ENCODE measurements at places on chromosomes 16 and 17.

GRCh38 chr17:73091770-73092522, 542 bp downstream of the SLC39A11 start:
- no peak for DNase-seq

DNA sequence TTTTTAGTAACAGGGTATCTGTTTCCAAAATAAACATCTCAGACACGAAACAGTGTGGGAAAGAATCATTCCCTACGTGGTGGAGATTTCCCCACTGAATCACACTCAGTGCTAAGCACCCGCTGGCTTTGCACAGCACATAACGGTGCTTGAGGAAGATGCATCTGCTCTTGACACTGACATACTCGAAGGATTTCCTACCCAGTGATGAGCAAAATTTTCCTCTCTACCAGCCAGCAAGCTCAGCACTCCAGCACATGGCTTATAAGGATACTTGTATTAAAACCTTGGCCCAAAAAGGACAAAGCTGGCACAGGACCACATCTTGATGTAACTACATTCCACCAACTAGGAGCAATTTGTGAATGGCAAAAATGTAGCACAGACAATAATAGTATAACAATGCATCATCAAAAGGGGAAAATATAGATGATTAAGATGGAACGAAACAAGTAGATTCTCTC, 59.0 kb downstream of the ANKFY1 start:
- DNase-seq = no peak

DNA sequence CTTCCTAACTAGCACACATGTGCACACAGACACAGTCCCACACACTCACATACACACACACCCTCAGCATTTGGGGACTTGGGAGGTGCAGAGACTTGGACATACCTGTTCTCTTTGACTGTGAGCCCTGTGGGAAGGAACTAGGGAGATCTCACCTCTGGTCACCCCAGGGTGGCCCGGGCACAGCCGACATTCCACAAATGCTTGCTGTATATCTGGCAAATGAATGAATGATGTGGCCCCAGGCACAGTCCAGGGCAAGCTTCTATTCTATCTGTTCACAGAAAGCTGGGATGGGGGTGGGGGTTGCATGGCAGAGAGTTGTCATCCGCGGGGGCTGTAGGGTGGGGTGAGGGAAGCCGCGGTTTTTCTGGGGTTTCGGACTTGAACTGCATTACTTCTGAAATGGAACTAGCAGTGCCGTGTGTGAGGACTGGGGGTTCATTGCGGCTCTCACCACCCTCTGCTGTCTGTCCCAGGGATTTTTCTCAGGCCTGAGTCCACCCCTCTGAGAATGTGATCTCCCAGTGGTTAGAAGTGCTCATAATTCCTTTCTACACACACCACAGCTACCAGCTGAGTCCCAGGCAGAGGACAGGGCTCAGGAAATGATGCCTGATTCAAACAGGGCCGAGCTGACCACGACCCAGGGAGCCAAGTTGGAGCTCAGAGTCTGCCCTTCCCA, 3.3 kb upstream of the RIPOR1 start:
- DNase-seq = no peak

GRCh38 chr16:68921637-68922036, 78.3 kb downstream of the TANGO6 start:
- no peak for DNase-seq

DNA sequence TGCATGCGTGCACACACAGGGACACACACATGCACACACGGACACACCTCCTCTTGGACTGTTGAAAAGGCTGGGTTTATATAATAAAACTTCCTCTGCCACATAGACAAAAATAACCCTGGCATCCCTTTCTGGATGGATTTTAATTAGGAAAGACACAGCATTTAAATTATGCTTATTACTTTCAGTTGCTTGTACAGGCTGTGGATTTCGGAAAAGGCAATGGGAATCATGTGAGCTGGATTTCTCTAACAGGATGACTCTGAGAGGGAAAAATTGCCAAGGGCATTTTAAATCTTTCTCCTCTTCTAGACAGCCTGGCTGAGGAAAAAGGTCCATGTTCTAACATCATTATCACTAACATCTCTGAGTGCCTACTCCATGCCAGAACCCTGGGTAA, 75.9 kb downstream of the HLF start:
- no peak for DNase-seq

- no peak for DNase-seq
Observed at GRCh38 chr17:17297217-17297616, 6.0 kb upstream of the NT5M start.

- DNase-seq = no peak
Observed at GRCh38 chr16:57445510-57445909, 1.7 kb downstream of the CIAPIN1 start.

DNA sequence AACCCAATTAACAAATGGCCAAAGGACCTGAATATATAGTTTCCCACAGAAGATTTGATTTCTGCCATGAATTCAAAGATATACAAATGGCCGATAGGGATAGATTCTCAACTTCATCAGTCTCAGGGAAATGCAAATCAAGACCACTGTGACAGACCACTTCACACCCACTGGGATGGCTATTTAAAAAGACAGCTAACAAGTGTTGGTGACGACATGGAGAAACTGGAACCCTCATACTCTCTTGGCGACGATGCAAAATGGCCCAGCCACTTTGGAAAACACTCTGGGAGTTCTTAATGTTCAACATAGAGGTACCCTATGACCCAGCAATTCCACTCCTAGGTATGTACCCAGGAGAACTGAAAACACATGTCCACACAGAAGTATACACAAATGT, 17.4 kb upstream of the KREMEN2 start:
- no peak for DNase-seq

DNA sequence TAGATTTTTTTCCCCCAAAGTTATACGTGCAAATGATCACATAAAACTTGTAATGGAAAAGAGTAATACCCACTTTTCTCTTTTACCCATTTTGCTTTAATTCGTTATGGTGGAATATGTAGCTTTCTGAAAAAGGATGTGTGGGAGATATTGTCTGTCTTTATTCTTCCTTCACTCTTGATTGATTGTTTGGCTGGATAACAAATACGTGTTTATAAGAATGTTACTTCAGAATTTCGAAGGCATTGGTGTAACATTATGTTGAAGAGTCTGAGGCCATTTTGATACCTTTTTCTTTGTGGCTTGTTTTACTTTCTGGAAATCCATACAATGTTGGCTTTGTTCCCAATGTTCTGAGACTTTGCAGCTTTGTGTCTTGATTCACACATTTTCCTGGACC, 71.4 kb downstream of the BCAS3 start:
- no peak for DNase-seq

DNA sequence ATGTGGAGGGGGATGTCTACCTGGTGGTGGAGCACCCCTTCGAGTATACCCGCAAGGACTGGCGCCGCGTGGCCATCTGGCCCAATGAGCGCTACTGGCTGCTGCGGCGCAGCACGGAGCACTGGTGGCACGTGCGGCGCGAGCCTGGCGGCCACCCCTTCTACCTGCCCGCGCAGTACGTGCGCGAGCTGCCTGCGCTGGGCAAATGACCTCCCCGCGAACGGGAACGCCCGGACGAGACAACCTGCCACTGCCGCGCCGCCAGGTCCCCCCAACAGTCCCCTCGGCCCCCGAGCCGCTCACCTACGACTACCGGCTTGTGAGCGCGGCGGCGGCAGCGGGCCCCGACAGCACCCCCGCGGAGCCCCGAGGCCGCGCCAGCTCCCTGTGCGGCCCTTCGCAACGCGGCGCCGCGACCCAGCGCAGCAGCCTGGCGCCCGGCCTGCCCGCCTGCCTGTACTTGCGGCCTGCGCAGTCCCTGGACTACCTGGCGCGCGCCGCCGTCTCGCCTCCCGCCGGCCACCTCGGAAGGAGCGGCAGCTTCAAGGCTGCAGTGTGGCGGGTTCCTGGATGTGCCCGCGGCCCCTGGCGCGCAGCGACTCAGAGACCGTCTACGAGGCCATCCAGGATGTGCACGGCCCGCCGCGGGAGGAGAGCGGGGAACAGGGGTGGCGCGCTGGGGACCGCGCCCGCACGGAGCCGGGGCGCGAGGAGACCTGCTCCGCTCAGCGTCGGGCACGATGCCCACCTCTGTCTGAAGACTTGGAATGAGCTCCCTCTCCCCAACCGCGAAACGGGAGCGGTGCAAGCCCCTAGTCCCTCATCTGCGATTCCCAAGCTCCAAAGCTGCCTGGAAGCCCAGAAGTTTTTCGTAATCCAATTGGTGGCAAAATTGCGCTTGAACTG, 48.7 kb upstream of the AMZ2 start:
- no peak for DNase-seq

GRCh38 chr17:34741967-34742366, 162.6 kb downstream of the TMEM132E start:
- DNase-seq = no peak

DNA sequence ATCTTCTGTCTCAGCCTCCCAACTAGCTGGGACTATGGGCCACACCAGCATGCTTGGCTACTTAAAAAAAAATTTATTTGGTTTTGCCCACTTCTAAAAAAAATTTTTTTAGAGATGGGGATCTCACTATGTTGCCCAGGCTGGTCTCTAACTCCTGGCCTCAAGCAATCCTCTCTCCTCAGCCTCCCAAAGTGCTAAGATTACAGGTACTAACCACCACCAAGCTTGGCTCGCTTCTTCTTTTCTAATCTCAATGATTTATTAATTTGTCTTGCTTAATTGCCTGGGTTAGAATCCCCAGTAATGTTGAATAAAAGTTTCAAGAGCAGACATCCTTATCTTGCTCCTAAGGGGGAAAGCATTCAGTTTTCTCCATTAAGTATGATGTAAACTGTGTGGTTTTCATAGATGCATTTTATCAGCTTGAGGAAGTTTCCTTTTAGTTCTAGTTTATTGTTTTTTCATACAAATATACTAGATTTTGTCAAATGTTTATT, 65.8 kb upstream of the NACA2 start:
- no peak for DNase-seq

DNA sequence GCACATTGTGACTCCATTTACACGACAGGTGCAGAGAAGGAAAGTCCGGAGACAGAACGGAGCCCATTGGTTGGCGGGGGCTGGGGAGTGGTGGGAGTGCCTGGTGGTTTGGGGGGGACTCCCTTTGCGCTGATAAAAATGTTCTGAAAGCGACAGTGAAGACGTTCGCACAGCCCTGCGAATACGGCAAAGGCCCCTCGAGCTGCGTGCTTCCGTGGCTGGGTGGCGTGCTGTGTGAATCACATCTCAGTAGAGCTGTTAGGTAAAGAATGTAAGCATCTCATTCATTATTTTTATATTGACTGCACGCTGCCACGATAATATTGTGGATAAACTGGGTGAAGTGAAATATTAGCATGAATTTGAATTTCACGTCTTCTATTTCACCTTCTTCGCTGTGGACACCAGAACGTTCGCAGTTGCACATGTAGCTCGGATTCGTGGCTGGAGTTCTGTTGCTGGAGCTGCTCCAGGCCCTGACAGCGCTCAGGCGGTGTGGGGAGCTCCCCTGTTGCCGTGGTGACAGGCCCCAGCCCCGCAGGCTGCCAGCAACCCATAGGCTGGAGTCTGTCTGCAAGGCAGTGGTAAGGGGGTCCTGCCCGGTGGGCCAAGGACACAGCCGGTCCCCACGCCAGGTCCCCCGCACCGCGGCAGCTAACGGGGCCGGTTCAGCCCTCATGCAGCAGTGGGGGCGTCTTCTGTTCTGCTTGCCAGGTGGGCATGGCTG, 44.6 kb downstream of the SOX8 start:
- DNase-seq = no peak

- no peak for DNase-seq
Observed at GRCh38 chr16:10812312-10813098, 6.1 kb downstream of the TVP23A start.

DNA sequence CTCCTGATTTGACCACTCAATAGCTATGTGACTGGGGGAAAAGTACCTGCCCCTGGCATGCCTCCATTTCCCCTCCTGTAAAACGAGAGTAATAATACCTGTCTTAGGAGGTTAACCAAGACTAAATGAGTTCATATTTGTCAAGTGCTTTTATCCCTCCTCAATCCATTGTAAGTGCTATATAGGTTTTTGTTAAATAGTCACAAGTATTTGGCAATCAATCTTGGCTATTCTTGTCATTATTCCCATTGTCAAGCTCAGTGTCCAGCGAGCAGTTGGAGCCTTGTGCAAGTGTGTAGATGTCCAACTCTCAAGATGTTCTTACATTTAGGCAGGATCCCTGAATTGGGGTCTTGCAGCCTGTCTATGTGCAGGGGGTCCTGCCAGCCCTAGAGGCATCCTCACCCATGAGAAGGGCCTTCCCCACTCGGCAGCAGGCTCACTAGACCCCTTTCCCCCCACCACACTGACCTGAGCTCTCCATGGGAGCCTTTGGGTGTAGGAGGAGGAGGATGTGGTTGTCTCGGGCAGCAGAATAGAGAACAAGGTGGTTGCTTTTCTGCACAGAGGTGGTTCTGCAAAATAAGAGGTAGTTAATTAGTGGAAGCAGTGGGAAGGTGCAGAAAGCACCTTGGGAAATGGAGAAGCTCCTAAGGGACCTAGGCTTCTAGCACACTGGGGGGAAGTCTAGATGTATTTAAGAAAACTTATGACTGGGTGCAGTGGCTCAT, 18.0 kb downstream of the PIK3R6 start:
- no peak for DNase-seq

DNA sequence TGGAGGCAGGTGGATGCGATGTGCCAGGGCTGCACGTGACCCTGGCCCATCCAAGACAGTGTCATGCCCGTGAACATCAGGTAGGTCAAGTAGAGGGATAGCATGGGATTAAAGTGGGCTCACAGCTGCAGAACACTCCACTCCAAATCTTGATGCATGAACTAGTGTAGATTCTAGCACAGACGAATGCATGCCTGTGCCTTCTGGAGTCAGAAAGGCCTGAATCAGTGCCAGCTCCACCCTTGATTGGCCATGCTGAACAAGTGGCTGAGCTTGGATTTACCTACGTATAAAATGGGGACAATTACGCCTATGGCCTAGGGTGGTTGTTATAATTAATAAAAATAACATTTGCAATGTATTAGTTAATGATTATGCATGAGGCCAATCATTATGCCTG, 10.6 kb downstream of the IRX3 start:
- no peak for DNase-seq

DNA sequence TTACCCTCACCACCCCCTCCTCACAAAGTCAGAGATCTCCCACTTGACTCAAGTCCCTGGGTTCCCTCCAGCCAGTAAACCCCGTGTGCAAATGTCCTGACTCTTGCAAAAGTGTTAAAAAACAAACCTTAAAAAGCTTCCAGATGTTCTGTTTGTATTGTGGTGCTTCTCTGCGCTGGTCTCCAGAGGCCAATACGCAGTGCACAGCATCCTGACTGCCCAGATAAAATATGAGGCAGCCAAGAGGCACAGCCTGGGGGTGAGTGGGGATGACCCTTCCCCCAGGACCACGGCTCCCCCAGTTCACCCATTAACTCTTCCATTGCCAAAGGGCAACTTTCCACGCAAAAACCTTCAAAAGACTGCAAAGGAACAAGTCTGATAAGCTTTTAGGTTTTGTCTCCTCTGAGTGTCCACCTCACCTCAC, 291.8 kb downstream of the SOX9 start:
- no peak for DNase-seq

DNA sequence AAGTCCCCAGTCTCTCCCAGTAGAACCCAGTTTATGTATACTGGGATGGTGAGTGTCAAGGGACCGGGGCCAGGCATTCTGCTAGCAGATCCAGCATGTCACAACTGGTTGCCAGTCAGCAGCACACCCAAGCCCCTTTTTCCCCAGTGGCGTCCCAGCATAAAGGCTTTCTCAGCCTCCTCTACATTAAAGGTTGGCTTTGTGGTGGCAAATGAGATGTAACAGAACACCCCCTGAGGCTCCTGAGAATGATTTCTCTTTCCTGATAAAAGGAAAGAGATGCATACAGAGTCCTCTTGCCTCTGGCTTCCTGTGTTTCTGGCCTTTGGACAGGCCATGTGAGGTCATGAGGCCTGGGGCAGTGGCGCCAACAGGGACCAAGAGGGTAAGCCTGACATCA, 27.9 kb downstream of the IRX6 start:
- DNase-seq = no peak
